Activated CD4-positive, CD25-positive, alpha-beta regulatory T cell treated with anti-CD3 and anti-CD28 coated beads, Interleukin-2, amount 50 U/mL, for 16 hours (primary cell): ENCODE measurements at places on chromosomes 7 and 10.

DNA sequence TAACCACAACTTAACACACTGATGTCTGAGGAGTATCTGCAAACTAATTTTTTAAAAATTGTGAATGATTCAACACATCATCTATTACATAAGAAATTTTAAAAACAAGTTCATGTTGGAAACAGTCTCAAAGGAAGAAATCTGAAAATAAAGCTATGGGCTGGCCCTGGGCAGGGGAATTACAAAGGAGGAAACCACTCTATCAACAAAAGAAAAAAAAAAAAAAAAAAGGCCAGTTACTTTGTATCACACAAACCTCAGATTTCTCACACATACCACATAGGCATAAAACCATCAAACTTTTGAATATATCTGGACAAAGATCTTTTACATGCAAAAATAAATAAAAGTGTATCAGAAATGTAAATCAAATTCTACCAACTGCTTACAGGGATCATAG lies 20.8 kb downstream of the TIAL1 start:
- no peak for DNase-seq

DNA sequence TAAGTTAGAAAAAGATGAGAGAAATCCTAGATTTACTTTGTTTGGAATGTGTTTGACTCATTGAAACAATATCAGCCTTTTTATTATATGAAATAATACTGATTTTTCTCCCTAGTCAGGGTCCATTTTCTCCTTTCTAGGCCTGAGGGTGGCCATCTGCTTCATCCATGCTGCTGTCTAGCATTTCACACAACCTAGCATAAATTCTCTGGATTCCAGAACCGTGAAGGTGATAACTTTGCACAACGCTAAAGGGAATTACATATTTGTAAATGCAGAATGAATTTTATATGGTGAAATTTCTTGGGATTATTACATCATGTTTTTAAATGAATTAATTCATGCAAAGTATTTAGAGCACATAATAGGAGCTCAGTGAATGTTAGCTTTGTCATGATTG lies 505.1 kb downstream of the INHBA start:
- DNase-seq, result no peak

- DNase-seq, result no peak
These were observed 91.8 kb downstream of the PRKAG2 start for GRCh38 chr7:151784853-151785680.

DNA sequence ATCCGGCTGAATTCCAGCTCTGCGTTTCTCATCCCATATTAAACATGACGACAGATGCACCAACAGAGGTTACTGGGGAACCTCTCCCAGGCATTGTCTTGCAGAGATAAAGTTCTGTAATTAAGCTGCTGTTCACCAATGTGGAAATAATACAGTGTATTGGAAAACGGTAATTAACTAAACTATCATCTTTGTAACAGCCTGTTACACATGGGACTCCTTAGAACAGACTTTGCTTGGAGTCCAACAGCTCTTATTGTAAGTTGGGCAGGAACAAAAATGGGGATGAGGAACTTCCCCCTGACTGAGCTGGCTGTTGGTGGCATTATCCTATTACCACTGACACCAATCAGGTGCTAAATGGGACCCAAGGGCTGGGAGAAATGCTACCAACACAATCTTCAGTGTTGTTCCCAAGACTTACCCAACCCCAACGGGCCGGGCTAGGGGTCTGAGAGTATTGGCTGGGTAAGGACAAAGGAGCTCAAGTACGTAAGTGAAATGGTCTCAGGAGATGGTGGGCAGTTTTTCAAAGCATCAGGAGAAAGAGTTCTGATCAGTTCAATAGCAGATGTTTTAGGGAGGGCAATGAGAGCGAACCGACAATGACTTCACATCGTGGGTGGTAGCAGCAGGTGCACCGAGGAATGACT lies 759.4 kb downstream of the GRID1 start:
- no peak for DNase-seq

GRCh38 chr10:8112230-8112905 lies 57.9 kb downstream of the GATA3 start:
- DNase-seq, result no peak

DNA sequence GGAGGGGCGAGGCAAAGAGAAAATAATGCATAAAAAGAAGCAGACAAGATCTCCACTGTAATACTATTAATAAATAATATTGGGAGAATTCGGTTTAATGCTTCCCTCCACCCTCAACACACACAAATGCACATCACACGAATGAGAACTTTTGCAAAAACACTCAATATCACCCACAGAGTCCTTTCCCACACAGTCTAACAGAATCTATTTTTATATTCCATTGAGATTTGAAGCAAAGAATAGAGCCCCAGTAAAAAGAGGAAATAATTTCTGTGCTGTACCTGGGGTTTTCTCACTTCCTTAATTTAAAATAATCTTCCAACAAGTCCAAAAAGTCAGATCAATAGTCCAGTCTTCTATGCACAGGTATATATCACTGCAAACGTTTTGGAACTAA lies 17.0 kb downstream of the PIK3AP1 start:
- no peak for DNase-seq

DNA sequence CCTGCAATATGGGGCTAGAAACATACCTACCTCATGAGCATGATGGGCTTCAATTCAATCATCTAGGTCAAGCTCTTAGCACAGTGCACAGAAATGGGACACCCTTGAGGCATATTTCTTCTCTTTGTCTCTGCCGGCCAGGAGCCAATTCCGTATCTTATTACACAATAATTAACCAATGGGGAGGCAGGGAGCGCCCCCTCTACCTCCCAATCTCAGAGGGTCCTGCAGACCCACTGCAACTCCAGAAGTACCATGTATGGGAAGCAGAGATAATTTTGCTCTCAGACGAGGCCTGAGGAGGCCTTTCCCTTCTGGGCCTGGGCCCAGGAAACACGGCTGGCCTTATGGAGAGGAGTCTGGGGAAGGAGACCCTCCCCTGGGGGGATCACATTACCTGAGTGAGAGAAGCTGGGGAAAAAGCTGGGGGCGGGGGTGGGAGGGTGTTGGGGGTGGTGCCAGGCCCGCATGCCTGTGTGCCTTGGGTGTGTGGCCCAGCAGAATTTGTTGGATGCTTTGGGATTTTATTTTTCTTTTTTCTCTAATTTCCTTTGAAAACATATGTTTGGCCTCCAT lies 155.5 kb downstream of the UBE2H start:
- no peak for DNase-seq

- no peak for DNase-seq
These were observed 33.7 kb upstream of the PLXNA4 start for GRCh38 chr7:132609906-132610520.

- DNase-seq, result no peak
These were observed 94.3 kb downstream of the IQUB start for GRCh38 chr7:123440101-123440548.

GRCh38 chr7:151452680-151453325 lies 12.9 kb upstream of the CRYGN start:
- DNase-seq, result no peak

- DNase-seq, result no peak
These were observed 6.5 kb downstream of the INHBA start for GRCh38 chr7:41696323-41696916.

GRCh38 chr10:63633677-63634487 lies 112.7 kb downstream of the REEP3 start:
- DNase-seq, result no peak

DNA sequence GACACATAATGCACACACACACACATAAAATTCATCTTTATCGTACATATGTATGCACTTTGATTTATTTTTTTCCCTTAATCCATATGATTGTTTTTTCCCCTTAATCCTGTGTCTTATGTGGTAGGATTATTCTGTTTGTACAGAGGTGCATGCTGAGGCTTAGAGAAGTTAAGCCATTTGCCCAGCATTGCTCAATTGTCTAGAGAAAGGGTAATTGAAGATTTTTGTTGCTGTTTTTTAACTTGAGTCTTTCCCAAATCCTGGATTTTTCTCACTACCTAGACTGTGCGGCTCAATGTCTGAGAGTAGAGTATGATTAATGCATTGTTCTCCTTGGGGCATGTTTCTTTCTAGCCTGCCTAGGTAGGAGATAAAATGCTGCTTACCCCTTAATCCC lies 35.0 kb downstream of the WBP1L start:
- DNase-seq, result no peak

DNA sequence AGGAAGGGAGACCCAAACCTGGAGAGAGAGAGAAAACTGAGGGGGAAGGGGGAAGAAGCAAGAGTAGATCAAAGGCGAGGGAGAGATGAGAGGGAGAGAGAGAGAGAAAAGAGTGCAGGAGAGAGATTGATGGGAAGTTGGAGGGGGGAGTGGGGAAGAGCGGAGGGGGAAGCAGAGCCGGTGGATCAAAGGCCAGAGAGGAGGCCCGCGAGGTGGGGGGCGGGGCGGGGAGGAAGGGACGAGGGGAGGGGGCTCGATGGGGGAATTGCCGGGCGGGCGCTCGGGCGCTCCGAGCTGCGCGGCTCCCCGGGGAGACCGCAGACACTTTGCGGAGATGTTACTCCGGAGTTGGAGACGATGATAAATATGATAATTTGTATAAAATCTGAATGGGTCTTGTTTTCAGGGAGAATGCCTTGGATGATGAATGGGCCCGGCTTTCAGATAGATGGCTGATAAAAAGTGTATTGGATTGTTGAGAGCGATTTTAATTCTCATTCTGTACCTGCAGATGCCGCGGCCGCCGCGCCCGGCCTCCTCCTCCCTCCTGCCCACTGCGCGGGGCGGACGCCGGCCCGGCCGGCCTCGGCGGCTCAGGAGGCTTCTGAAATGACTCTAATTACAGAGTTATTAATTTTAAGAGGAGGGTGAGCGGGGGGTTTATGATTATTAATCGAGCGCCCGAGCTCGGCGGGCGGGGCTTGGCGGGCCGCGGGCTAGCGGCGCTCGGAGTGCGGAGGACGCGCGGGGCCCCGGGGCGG lies 21.4 kb upstream of the PAX2 start:
- no peak for DNase-seq

GRCh38 chr10:34185998-34186397 lies 629.1 kb downstream of the PARD3 start:
- no peak for DNase-seq

DNA sequence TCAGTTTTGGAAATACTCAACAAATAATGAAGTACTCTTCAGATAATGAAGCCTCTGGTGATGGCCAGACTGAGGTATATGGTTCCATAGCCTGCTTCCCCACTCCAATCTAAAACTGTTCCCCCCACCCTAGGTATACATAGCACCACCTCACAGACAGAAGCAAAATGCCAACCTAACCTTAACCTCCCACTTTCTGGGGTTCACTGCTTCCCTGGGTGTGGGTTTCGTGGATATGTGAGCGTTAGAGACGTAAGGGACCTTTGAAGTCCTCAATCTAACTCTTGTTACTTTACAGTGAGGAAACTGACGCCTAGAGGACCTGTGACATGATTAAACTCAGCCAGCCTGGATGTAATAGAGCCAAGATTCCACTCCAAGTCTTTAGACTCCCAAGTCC lies 1.4 kb downstream of the RHBDD2 start:
- no peak for DNase-seq

- DNase-seq, result no peak
These were observed 82.2 kb downstream of the MRPL32 start for GRCh38 chr7:43014406-43014805.

GRCh38 chr10:30556189-30556588 lies 73.4 kb downstream of the LYZL2 start:
- DNase-seq, result no peak

- DNase-seq, result no peak
These were observed 130.6 kb upstream of the BTBD16 start for GRCh38 chr10:122140461-122140902.

DNA sequence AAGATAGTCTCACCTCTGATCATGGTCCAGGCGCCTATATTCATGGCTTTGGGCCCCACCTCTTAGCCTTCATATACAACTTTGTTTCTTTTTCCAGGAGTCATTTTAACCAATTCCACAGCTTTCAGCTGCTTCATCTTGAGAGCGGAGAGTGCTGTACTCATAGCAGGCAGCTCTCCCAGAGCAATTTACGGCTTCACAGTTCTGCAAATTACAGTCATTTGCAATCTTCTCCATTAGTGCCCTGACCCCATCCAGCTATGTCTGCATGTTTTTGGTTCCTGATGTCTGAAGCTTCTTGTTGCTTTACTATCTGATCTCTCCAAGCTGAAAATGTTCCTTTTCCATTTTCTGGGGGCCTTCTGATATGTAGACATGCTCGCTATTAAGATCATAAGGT lies 18.0 kb upstream of the MEST start:
- no peak for DNase-seq

GRCh38 chr7:92751902-92752901 lies 84.2 kb downstream of the CDK6 start:
- no peak for DNase-seq

DNA sequence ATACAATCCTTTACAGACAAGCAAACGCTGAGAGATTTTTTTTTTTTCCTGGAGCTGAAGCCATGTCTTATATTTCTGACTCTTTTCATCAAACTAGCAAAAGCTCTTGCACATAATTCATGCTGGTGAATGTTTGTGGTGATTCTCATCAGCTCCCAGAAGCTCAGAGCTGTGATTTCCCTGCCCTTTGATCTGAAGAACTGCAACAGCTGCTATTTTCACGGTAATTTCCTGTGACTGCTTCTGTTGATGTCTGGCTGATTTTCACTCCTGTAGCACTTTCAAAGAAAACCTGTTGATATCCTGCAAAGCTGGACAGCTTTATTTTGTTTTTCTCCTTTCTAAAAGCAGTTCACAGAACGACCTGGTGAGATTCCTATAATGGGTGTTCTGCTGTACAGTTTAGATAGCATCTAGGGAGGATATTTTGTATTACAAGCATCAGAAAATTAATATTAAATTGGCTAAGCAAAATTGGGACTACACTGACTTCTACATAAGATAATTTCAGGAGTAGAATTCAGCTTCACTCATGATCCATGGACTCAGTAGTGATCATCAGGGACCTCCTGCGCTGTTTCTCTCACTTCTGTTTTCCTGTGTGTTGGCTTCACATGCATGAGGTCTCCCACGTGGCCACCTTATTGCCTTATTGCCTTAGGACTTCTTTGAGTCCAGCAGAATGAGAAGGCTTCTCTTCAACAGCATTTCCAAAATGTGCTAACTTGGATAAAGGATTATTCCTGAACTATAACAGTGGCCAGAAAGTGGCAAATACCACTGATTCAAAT lies 1111.6 kb upstream of the SORCS1 start:
- no peak for DNase-seq

DNA sequence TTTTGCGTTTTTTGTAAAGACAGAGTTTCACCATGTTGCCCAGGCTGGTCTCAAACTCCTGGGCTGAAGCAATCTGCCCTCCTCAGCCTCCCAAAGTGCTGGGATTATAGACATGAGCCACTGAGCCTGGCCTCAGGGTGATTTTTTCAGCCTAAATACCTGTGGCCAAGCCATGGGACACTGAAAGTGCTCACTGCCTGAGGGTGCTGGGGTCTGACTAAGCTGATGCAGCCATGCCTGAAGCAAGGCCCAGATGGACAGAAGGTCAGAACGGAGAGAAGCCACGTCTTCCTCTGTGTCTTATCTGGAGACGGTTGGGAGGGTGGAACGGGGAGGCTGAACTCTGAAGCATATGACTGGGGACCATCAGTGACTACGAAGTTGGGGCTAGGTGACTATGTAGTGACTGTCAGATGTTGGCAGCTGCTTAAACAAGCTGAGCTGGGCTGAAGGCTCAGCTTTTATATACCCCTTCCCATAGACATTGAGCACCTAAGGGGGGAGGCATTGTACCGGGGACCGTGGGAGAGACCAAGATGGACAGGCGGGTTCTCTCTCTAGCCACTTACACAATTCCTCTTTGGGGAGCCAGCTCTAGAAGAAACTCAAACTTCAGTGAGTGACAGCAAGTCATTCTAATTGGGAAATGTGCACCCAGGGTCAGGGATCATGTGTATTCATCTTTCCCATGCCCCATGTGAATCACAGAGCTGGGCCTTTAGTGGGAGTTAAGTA lies 73.3 kb upstream of the HABP2 start:
- DNase-seq, result no peak

GRCh38 chr7:12731214-12731656 lies 43.8 kb downstream of the ARL4A start:
- DNase-seq, result no peak

- no peak for DNase-seq
These were observed 134.6 kb downstream of the ARHGAP22 start for GRCh38 chr10:48470115-48470892.
